ENCODE measurements at places on chromosomes 5 and 9.

GRCh38 chr9:117927354-117927753, 223.2 kb downstream of the TLR4 start:
- no peak for DNase-seq

DNA sequence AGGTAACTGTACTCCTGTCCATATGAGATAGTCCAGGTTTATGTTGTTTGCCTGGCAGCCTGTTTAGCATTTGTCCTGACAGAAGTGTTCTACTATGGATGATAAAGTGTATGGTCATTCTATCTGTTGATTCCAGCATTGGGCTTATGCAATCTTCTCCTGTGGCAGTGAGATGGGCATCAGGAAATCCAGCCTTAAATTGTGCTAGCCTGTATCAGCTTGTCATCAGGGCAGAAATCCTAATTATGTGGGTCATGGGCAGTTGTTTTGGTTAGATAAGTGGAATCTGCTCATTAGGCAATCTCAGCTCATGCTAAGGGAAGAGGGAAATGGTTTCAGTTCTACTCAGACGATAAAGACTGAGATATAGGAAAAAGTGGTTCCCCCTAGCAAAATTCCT, 247.4 kb upstream of the CHD1 start:
- no peak for DNase-seq

GRCh38 chr5:10581867-10582511, 18.1 kb downstream of the ANKRD33B start:
- no peak for DNase-seq

GRCh38 chr9:124813041-124813440, 36.1 kb downstream of the OLFML2A start:
- DNase-seq = no peak

GRCh38 chr9:38171538-38171884, 102.5 kb upstream of the SHB start:
- no peak for DNase-seq

- DNase-seq = no peak
Observed at GRCh38 chr5:96743065-96743768, 64.5 kb downstream of the ERAP1 start.

- DNase-seq = no peak
Observed at GRCh38 chr9:5695860-5696259, 67.0 kb downstream of the RIC1 start.

GRCh38 chr5:122615146-122615545, 159.7 kb upstream of the SNX2 start:
- DNase-seq = no peak

- no peak for DNase-seq
Observed at GRCh38 chr5:170279459-170279817, 18.1 kb downstream of the LCP2 start.

GRCh38 chr5:103036601-103037000, 83.3 kb downstream of the GIN1 start:
- no peak for DNase-seq

DNA sequence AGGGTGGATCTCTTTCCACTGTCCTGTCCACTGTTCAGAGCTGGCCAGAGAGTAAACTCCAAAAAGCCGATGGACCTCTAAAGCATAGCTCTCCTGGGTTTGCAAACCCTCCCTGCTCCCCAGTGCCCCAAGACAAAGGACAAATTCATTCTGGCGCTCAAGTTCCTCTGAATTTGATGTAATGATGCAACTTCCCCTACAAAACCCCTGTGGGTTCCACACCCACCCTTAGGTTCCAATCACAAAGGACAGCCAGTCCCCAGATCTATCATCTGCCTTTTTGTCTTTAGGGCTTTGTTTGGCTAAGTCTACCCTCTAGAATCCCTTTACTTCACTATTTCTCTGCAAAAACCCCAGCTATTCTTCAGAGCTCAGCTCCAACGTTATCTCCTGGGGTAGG, 57.4 kb upstream of the SLC25A51 start:
- no peak for DNase-seq

GRCh38 chr5:150397146-150397781, 15.4 kb downstream of the CD74 start:
- no peak for DNase-seq

GRCh38 chr5:13695076-13695712, 249.3 kb downstream of the DNAH5 start:
- DNase-seq = no peak

- DNase-seq = no peak
Observed at GRCh38 chr5:129031886-129032683, 62.5 kb upstream of the ISOC1 start.

- DNase-seq = no peak
Observed at GRCh38 chr5:68368311-68369022, 152.9 kb downstream of the PIK3R1 start.

GRCh38 chr5:30239331-30240022, 954.0 kb upstream of the CDH6 start:
- no peak for DNase-seq

GRCh38 chr9:94985649-94986048, 259.1 kb downstream of the AOPEP start:
- no peak for DNase-seq

- DNase-seq = no peak
Observed at GRCh38 chr5:90560771-90561170, 2.2 kb downstream of the ADGRV1 start.

- no peak for DNase-seq
Observed at GRCh38 chr5:172713113-172713808, 57.7 kb downstream of the DUSP1 start.

- no peak for DNase-seq
Observed at GRCh38 chr5:179766021-179766725, 27.6 kb upstream of the LTC4S start.

DNA sequence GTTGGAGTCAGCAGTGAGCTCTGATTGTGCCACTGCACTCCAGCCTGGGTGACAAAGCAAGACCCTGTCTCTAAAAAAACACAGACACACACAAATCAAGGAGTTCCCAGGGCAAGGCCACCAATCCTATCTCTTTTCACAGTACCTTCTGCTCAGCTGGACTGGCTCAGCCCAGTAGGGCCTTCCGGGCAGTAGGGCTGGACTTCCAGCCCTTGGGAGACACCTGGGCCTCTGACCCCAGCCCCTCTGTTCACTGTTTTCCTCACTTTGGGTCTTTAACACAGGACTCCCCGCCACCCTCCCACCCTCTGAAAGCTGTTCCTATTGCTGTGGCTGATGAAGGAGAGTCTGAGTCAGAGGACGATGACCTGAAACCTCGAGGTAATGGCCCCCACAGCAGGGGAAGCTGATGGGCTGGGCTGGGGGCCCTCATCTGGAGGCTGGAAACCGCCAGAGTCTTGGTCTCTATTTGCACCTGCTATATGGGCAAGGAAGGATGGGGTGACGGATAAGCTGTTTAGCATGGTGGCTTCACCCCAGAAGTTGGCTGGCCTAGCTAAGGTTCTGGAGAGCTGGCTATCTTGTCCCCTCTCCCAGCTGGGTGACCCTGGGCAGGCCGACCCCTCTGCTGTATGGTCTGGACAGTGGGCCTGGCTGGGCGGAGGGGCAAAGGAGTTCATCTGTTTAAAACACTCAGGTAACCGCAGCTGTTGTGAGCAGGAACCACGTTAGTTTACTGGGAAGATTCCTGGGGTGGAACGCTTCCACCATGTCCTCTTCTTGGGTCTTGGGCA, 25.6 kb downstream of the USP20 start:
- no peak for DNase-seq

- no peak for DNase-seq
Observed at GRCh38 chr5:31944684-31945445, 229.3 kb downstream of the GOLPH3 start.

- no peak for DNase-seq
Observed at GRCh38 chr5:38692346-38692745, 135.9 kb upstream of the LIFR start.

- DNase-seq = no peak
Observed at GRCh38 chr5:150070821-150071220, 15.5 kb downstream of the CSF1R start.

- DNase-seq = no peak
Observed at GRCh38 chr9:32395510-32396216, 11.2 kb downstream of the ACO1 start.

- DNase-seq = no peak
Observed at GRCh38 chr5:98564836-98565235, 208.6 kb upstream of the RGMB start.

DNA sequence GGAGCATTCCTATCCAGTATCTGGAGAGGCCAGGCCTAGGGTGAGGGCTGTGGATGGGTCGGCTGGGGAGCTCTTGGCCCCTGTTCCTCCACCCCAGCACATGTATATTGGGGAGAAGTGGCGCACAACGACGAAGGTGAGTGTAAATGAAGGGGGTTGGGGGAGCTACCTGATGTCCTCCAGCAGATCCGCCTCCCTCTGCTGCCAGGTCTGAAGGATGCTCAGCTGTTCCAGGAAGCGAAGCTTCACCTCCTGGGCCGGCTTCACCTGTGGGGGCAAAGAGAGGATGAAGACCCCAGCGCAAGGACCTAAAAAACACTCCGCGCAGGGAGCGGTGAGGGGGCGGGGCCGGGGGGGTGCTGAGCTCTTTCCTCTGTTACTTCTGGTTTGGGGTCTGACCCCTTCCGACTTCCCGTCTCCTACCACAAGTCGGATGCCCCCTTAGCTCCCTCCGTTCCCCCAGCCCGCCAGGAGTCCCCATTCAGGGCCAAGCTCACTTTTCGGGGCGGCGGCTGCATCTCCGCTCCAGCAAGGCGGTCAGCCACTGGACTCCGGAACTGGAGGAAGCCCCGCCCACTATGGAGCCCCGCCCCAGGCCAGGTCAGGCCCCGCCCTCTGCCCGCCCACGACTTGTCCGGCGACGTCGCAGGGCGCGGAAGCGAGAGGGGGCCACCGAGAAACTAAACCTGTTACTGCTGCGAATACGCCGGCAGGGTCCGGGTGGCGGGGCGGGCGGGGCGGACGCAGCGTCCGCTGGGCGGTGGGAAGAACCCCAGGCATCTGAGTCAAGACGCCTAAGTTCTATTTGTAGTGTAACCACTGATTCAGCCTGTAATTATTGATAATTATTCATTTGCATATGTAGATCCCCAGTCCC, at the start of gene FCHSD1:
Gene FCHSD1 (minus strand): TSS at position 568 of the 877 bp plus-strand sequence. CDS start 50 bp downstream, at position 518.
- peak; percentile 99 for DNase-seq

DNA sequence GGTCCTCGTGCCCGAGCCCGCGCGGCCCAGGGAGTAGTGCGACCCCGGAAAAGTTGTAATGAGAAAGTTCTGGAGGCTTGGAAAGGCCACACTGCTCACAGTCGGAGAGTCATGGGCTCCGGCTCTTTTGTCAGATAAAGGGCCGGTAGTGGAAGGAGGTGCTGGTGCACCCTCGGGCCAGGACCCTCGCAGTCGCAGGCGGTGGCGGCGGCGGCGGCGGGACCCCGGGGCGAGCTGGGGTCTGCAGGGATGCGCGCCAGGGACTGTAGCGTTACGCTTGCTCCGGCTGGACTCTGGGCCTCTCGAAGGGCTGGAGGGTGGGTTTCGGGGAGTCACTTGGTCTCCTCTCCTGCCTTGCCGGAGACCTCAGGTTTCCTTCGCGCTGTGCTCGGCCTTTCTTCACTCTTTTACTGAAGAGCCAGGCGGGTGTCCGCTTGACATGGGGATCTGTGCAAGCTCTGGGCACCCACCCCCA, 1.5 kb downstream of the RORB start:
- DNase-seq = no peak

DNA sequence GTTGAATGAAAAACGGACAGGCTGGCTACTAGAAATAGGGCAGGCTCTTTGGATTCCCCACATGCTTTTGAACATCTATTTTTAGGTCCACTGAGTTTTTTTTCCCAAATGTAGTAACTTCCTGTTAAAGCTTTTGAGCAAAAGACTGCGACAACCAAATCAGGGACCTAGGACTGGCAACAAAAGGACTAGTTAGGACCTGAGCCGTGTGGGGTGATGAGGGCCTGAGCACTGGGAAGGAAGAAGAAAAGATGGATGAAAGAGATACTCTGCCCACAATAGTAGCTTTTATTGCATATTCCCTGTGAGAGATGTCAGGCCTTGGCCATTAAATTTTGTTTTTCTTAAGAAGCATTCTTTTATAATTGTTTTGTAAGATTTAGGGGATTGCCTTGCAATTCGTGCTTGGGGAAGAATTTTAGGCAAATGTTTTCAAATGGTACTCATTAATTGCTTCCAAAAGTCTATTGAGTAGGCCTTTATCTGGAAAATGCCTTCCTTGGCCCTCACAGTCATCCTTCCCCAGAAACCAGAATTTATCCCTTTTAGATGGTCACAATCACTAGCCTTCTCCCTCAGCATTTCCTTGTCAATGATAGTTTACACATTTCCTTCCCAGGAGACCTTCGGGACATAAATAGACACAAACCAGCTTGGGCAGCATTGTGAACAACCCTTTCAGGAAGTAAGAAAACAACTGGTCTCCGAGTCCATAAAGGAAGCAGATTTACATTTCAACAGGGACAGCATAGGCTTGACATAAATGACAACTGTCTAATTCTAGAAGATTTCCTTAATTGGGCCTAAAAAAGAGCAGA, 166.5 kb downstream of the RMI1 start:
- no peak for DNase-seq

DNA sequence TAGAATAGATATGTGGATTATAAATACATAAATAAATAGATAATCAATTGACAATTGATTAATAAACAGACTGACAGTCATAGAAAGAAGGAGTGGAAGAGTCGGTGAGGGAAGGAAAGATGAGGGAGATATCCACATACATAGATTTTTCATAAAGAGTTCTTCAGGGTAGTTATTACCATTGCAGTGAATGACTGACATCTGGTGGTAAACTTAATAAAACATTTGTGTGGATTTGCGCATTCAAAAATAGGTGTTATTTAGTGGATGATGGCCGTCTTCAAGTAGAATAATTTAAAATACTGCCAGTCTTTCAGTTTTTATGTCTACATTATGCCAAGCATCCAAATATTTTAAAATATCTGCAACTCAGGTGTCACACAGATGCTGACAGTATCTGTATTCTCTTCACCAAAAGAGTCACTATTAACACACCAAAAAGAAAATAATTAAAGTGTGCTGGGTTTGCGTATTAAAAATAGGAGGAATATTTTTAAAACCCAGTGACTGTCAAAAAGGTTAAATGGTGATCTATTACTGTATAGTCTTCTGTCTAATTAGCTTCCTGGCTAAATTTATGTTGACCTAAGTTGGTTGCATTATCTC, 78.8 kb downstream of the GIN1 start:
- DNase-seq = no peak
